ENCODE measurements at places on chromosomes 2 and 18. TPM values are rescaled to one million over a fixed set of nuclear protein-coding genes. Genes with fewer than 3 reads are reported as not detected.
A peak's percentile ranks its signal among the peaks of the same experiment; 100 is the strongest.

DNA sequence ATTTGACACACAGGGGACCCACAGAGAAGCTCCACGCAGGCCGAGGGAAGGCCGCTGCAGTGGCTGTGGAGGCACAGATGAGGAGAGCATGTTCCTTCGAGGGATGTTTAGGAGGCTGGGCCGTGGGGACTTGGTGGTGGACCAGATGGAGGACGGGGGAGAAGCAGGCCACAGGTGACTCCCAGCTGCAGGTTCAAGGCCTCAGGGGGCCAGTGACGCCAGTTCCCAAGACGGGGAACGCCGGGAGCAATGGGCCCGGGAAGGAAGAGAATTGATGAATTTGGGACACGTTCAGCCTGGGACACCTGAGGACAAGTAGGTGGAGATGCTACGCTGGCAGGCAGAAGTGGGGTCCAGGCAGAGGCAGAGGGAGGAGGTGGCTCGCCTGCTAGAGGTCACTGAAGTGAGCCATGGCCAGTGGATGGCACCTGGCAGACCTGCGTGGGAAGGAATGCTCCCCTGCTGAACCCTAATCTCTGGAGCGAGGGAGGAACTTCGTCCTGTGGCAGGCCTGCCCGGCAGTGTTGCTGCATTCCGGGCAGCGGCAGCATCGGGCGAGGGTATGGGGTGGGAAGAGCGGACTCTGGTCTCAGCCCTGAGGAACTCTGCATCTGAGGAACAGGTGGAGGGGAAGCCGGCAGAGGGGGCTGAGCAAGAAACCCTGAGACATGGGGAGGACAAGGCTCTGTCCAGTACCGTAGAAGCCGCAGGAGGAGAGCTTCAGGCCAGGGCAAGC is 25.2 kb upstream of the HPCAL1 start:
- H3K27ac ChIP-seq, result peak overlapping the region; percentile 58
- H3K4me3 ChIP-seq, result no peak overlapping the region
- no peak for DNase-seq
- no peaks in the 10 kb centered on the region for H3K36me3 ChIP-seq
- no peaks in the 10 kb centered on the region for H3K27me3 ChIP-seq

DNA sequence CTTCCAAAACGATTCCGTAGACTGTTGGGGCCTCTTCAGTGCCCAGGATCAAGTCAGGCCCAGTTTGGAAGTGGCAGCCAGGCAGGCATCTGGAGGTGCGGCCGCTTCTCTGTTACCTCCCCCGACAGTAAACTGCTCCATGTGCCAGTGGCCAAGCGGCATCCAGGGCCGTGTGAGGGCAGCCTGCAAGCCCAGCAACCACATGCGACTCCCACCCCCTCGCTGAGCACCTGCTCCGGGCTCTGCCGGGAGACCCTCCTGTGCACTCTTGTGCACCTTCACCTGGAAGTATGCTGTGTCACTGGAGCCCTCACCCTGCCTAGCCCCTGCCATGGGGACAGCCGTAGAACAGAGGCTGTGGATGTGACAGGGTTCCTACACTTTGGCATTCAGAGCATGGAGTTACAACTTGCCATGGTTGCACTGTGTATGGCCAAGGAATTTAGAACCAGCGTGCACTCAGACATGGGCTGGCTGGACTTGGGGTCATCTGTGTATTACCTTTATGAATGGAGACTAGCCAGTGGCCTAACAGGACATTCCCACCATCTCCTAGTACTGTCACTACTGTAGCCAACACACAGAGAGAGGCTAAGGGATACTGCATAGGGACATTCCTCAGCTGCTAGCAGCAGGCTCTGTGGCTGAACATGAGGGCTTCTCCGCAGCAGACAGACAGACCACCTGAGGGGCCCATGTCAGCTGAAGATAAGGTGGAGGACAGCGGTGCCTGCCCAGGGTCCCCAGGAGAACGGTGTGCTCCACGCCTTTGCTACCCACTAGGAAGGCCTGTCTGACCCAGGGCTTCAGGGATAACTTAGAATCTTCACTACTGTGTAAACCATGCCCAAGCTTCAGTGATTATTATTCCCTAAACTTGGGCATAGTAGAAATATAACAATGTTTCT is 25.0 kb upstream of the FAHD2A start:
- peaks cover 1% of the 10 kb centered on the region for H3K27me3 ChIP-seq
- DNase-seq, result no peak
- no peak overlapping the region for H3K27ac ChIP-seq
- no peaks in the 10 kb centered on the region for H3K36me3 ChIP-seq

GRCh38 chr18:21934766-21935015 is 194.1 kb downstream of the MIB1 start:
- no peaks in the 10 kb centered on the region for H3K27me3 ChIP-seq
- no peaks in the 10 kb centered on the region for H3K36me3 ChIP-seq
- H3K4me3 ChIP-seq, result no peak overlapping the region
- H3K4me1 ChIP-seq, result no peaks in the 10 kb centered on the region

DNA sequence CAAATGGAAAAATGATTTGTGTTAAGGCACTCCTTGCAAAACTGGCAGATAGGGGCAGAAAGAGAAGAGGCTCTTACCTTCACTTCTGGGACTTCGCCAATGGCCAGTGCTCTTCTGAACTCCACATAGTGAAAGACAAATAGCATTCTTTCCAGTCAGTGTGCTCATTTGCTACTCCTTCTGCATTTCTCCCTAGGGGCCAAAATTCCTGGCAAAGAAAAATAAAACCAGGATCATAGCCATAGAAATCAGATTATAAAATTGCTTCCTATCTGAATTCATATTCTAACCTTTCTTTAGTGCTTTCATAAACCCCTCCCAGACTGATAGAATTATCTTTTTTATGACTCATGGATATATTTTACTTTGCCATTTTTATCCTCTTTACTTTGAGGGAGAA is 56.9 kb upstream of the PELI1 start:
- no peak overlapping the region for H3K4me3 ChIP-seq
- no peak for DNase-seq
- peaks cover 13% of the 10 kb centered on the region for H3K36me3 ChIP-seq
- H3K4me1 ChIP-seq, result peaks cover 66% of the 10 kb centered on the region

- no peak overlapping the region for H3K4me3 ChIP-seq
- H3K4me1 ChIP-seq, result peaks cover 73% of the 10 kb centered on the region
- H3K27me3 ChIP-seq, result no peaks in the 10 kb centered on the region
These were observed 53.4 kb upstream of the STK17B start for GRCh38 chr2:196224756-196225155.

DNA sequence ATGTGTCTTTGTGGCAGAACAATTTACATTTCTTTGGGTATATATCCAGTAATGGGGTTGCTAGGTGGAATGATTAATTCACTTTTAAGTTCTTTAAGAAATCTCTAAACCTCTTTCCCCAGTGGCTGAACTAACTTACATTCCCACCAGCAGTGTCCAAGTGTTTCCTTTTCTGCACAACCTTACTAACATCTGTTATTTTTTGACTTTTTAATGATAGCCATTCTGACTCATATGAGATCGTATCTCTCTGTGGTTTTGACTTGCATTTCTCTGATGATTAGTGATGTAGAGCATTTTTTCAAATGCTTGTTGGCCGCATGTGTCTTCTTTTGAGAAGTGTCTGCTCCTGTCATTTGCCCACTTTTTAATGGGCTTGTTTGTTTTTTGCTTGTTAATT is 43.1 kb upstream of the PTH2R start:
- no peak overlapping the region for H3K4me3 ChIP-seq
- H3K4me1 ChIP-seq, result peaks cover 2% of the 10 kb centered on the region
- H3K27ac ChIP-seq, result no peak overlapping the region

GRCh38 chr2:114119862-114120261 is 230.0 kb downstream of the ACTR3 start:
- peaks cover 11% of the 10 kb centered on the region for H3K27me3 ChIP-seq
- no peak for DNase-seq
- H3K4me1 ChIP-seq, result no peaks in the 10 kb centered on the region
- no peak overlapping the region for H3K4me3 ChIP-seq
- no peak overlapping the region for H3K27ac ChIP-seq

GRCh38 chr2:193428336-193428818 is 1233.6 kb upstream of the TMEFF2 start:
- H3K27ac ChIP-seq, result no peak overlapping the region
- no peak for DNase-seq
- H3K36me3 ChIP-seq, result no peaks in the 10 kb centered on the region
- H3K4me1 ChIP-seq, result no peaks in the 10 kb centered on the region
- no peaks in the 10 kb centered on the region for H3K27me3 ChIP-seq

- H3K4me1 ChIP-seq, result no peaks in the 10 kb centered on the region
- H3K4me3 ChIP-seq, result no peak overlapping the region
- H3K36me3 ChIP-seq, result no peaks in the 10 kb centered on the region
- no peaks in the 10 kb centered on the region for H3K27me3 ChIP-seq
- DNase-seq, result no peak
These were observed 816.6 kb downstream of the SATB2 start for GRCh38 chr2:198641161-198641560.

GRCh38 chr2:41932241-41933045 is 115.4 kb upstream of the PKDCC start:
- H3K4me1 ChIP-seq, result no peaks in the 10 kb centered on the region
- no peak overlapping the region for H3K27ac ChIP-seq
- no peaks in the 10 kb centered on the region for H3K27me3 ChIP-seq
- no peak for DNase-seq
- no peaks in the 10 kb centered on the region for H3K36me3 ChIP-seq
- no peak overlapping the region for H3K4me3 ChIP-seq

GRCh38 chr2:157788201-157788600 is 87.9 kb downstream of the ACVR1 start:
- H3K4me1 ChIP-seq, result peaks cover 22% of the 10 kb centered on the region
- no peak overlapping the region for H3K4me3 ChIP-seq
- H3K27ac ChIP-seq, result no peak overlapping the region
- no peaks in the 10 kb centered on the region for H3K27me3 ChIP-seq
- H3K36me3 ChIP-seq, result peaks cover 4% of the 10 kb centered on the region

DNA sequence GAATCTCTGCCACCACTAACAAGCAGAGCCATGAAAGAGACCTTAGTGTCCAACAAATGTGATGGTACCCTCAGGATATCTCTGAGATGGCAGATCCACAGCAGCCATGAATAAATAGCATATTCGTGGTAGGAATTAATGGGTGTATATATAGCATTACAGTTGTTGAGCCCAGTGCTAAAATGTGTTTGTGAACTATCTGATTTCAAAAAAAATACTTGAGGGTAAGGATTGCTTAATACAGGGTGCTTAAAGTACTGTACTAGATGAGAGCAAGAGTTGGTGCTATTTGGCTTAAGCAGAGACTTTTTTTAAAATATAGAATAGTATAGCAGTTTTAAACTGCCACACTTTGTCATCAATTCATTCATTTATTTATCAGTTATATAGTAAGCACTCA is 101.5 kb upstream of the GALNT5 start:
- H3K27ac ChIP-seq, result no peak overlapping the region
- no peaks in the 10 kb centered on the region for H3K36me3 ChIP-seq
- no peak overlapping the region for H3K4me3 ChIP-seq
- no peak for DNase-seq
- no peaks in the 10 kb centered on the region for H3K4me1 ChIP-seq

DNA sequence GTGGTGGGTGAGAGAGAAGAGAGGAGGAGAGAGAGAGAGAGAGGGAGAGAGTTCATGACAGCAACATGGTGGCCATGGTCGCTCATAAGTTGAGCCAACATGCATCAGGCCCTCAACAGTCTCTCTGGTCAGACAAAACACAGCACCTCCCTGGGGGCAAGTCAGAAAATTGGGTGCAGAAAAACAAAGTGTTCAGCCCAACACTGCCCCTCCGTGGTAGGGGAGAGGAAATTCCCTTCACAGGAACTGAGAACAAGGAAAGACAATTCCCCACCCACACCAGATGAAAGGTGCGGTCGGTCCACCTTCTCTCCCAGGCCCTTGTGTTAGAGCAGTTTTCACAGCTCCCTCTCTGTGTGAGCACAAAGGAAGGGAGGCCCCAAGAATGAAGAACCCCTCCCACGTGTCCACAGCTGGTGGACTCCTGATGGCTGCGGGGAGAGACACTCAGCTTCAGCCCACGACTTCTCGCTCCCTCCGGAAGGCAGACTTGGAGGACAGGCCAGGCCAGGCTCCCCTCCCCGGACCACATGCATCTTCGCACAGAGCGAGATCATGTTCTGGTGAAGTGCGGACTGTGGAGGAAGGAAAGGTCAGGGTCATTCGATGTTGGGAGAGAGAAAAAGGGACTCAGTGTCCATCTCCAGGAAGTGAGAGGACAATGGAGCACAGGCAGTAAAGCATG is 181.7 kb downstream of the ANAPC1 start:
- peaks cover 32% of the 10 kb centered on the region for H3K27me3 ChIP-seq
- peaks cover 31% of the 10 kb centered on the region for H3K4me1 ChIP-seq
- H3K36me3 ChIP-seq, result no peaks in the 10 kb centered on the region

- no peak overlapping the region for H3K4me3 ChIP-seq
- H3K4me1 ChIP-seq, result no peaks in the 10 kb centered on the region
- DNase-seq, result peak; percentile 79
- H3K27me3 ChIP-seq, result peaks cover 33% of the 10 kb centered on the region
- H3K27ac ChIP-seq, result no peak overlapping the region
- no peaks in the 10 kb centered on the region for H3K36me3 ChIP-seq
These were observed 28.2 kb upstream of the BCL11A start for GRCh38 chr2:60581433-60582282.

DNA sequence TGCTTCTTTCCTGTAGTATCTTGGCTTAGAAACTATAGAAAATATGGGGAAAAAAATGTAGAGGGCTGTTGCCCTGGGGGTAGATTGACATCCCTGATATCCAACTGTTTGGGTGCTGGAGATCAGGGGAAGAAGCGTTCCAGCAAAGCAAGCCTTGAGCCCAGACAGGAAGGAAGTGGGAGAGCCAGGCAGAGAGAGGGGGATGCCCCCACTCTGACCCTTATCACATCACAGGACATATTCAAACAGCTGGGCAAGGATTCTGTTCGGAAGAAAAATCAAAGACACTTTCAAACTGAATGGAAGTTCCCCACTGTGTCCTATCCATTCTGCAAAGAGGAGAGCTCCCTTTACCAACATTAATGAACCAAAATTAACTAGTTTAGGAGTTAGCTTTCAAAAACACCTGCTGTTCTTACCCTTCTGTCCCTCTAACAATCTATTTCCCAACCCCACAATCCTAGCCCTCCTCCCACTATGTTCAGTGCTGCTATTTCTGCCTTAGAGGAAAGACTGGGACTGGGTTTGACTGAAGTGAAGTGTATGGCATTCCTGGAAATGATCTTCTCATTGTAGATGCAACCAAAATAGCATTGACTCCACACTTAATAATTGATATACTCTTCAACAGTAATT is 16.9 kb upstream of the KCNG3 start:
- H3K4me1 ChIP-seq, result peaks cover 13% of the 10 kb centered on the region
- no peaks in the 10 kb centered on the region for H3K36me3 ChIP-seq
- no peak overlapping the region for H3K4me3 ChIP-seq
- H3K27me3 ChIP-seq, result no peaks in the 10 kb centered on the region

SLC4A3 gene
- total RNA-seq, result not detected

CAB39 gene
- total RNA-seq, result 122 TPM

PCARE gene
- total RNA-seq, result not detected

ZFAND2B gene
- total RNA-seq, result 27.2 TPM

MROH2A gene
- not detected for total RNA-seq

RTTN gene
- 21.5 TPM for total RNA-seq

GAL3ST2 gene
- total RNA-seq, result not detected

HADHB gene
- 70.2 TPM for total RNA-seq

Data from activated naive CD8-positive, alpha-beta T cell treated with anti-CD3 and anti-CD28 coated beads for 36 hours (primary cell).